ENCODE measurements at places on chromosomes 12 and 14.

GRCh38 chr14:24705840-24706239 lies 71.8 kb upstream of the GZMB start:
- no peak for DNase-seq

DNA sequence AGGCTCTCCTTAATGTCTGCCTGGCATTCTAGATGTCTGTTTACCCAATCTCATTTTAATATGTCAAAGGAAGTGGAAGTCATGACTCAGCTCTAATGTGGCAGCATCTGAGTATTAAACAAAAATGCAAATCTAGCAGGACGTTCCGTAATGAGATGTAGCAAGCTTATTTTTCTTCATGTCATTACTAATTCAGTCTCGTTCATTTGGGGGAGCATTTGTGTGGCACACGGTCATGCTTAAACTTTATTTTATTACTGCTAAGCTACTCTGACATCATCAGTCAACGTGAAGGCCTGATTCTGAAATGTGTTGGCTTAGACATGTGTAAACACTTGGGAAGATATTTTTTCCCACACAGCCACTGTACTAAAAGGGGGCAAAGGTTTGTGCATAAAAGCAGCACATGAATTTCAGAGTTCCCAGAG lies 326.7 kb upstream of the TMPO start:
- DNase-seq: no peak

DNA sequence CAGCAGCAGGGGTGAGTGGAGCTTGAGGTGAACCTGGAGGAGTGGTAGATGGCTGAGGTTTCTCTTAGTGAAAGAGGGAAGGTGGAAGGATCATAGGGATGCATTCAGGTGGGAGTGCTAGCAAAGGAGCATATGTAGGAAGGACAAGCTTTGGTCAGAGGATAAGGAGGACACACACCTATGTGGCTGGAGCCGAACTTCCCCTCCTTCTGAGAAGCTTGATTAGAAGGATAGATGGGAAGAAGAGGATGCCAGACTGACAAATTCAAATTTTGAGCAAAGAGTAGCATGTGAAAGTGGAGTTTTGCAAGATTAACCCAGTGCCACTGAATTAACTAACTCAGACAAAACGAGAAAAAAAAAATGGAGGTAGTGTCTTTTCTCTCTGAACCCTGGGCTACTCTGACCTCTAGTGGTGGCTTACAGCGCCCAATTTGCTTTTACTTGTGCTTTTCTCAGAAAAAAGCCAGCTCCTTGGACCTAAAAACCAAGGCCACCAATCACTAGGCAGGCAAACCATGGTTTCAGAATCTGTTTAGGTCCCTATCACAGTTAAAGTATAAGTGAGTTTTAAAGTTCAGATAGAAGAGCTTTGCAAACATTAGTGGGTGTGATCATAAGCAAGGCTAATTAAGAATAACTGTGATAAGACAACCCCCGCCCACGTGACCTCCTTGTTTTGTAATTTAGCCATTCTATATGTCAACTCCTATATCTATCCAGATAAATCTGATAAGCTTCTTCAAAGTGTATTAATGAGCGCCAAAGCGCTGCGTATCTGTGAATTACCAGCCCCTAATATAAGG lies 15.5 kb downstream of the EMP1 start:
- peak; percentile 75 for DNase-seq

- no peak for DNase-seq
Measured at GRCh38 chr12:29316752-29317151, 64.2 kb downstream of the ERGIC2 start.

GRCh38 chr12:82523996-82524395 lies 162.7 kb upstream of the TMTC2 start:
- no peak for DNase-seq

GRCh38 chr12:13428538-13429265 lies 232.2 kb downstream of the EMP1 start:
- no peak for DNase-seq

DNA sequence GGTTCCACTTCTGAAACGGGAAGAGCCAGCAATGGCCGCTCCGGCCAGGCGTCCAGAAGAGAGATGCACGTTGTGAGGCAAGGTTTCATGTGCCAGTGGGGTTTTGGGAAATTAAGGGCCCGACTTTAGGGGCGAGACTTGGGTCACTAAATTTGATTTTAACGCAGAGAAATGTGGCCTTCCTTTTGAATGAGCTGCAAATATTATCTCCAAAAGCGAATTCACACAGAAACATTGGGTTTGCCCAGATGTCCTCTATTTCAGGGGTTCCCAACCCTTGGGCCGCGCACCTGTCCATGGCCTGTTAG lies 2.3 kb upstream of the RNASE4 start:
- DNase-seq: no peak

- DNase-seq: peak; percentile 63
Measured at GRCh38 chr12:68378872-68379606, 46.9 kb upstream of the MDM1 start.

GRCh38 chr12:50201987-50202521 lies 34.9 kb upstream of the CERS5 start:
- DNase-seq: no peak

- peak; percentile 33 for DNase-seq
Measured at GRCh38 chr12:83954956-83955601, 957.5 kb downstream of the SLC6A15 start.

DNA sequence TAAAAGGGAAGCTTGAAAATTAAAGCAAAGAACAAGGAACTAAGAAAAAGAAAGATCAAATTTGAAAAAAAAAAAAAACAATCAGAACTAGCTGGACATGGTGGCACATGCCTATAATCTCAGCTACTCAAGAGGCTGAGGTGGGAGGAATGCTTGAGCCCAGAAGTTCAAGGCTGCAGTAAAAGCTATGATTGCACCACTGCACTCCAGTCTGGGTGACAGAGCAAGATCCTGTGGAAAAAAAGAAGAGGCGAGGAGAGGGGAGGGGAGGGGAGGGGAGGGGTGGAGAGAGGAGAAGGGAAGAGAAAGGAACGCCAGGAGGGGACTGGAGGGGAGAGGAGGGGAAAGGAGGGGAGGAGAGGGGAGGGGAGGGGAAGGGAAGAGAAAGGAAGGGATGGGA lies 43.0 kb downstream of the EEA1 start:
- no peak for DNase-seq

DNA sequence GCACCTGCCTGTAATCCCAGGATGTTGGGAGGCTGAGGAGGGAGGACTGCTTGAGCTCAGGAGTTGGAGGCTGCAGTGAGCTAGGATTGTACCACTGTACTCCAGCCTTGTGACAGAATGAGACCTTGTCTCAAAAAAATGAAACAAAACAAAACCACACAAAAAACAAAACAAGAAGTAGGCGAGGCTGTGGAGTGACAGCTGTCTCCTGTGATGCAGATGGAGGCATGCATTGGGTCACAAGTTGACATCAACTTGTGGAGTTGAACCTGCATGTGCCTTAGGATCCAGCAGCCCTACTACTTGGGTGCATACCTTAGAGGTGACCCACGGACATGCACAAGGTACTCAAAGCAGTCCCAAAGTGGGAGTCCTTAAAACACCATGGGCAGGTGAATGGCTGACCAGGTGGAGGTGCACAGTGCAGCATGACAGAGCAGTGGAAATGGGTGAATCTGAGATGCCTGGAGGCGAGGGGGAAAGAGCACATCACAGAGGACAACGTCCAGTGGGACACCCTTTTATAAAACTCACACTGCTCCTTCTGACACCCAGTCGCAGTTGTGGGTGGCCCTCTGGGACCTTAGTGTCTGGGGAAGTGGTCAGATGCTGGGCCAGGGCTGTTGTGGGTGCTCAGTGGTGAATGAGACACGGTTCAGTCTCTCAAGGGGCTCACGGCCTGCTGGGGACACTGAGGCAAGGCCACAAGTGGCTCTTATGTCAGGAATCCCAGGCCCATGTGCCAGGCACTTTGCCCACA lies 12.7 kb downstream of the PLBD2 start:
- no peak for DNase-seq

DNA sequence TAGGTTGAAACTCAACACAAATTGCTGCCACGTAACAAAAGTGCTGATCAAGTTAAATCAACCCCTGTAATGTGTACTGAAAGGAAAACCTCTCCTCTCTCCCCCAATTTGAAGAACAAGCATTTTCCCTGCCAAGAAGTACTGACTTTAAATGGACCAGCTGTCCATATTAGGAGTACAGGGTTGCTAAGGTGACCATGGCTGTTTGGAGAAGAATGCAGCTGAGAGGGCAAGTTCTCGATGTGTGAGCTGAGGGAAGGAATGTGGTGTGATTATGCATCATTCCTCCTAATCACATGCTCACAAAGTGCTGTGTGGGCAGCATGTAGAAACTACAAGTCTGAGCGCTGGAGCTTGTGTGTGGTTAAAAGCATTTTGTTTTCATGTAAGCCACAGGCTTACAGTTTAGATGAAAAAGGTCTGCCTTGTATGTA lies 50.9 kb upstream of the CCT2 start:
- DNase-seq: peak; percentile 78

Measured in HAP-1 (cell line).